ENCODE measurements at places on chromosomes 13 and 19.

DNA sequence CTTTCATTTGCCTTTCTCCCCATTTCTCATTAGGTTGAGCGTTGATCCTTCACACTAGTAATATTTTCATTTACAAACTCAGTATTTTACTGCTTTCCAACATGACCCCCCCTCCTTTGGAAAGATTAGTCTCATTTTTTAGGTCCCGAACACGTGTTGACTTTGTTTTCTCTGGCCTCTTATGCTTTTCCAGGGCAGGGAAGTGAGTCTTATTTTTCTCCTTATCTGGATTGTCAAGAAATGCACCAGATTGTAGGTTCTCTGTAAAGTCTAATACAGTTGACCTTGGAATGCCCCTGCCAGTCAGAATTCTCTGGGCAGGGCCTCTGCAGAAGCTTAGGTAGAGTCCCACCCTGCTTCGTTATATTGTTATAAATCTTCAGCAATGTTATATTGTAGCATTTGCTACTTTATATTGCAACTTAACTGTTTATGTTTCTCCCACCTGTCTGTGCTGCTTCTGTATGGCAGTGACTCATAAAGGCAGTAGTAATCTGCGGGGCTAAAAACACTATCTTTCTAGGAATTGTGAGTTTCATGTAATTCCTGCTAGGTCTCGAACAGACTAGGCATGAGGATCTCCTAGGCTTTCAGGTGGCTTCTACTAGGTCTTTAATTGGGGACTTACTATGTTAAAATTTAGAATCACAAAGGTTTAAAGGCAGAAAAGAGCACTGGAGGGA is 2.0 kb downstream of the TDRD3 start:
- DNase-seq, result no peak

DNA sequence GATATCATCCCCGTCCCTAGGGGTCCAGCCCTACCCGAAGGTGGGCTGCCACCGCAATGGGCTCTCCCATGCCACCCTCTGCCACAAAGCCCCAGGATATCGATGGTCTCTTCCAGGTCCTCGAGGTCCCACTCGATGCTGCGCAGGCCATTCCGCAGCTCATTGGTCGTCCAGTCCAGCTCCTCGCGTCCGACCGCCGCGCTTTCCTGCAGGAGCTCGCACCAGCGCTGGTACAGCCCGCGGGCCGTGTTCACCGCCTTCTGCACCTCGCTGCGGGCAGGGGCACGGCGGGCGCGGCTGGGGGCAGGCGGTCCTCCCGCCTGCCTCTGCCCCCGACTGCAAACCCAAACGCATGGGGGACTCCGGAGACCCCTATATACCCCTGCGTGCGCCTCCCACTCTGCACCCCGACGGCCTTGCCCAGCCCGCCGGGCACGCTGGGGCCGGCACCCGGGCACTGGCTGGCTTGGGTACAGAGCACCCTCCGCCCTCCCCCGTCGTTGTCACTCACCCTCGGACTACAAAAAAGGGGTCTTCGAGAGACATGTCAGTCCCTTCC is 468 bp downstream of the STX10 start:
- DNase-seq, result no peak

- no peak for DNase-seq
These were observed 47.5 kb downstream of the COLGALT1 start for GRCh38 chr19:17602872-17603510.

- no peak for DNase-seq
These were observed 49.6 kb upstream of the DIAPH3 start for GRCh38 chr13:60213236-60213744.
